ENCODE measurements at places on chromosomes 2 and 18. TPM values are rescaled to one million over a fixed set of nuclear protein-coding genes. Genes with fewer than 3 reads are reported as not detected.

Gene HAT1
- 77.6 TPM for total RNA-seq

Gene PPP4R3B
- 71.2 TPM for total RNA-seq

DNA sequence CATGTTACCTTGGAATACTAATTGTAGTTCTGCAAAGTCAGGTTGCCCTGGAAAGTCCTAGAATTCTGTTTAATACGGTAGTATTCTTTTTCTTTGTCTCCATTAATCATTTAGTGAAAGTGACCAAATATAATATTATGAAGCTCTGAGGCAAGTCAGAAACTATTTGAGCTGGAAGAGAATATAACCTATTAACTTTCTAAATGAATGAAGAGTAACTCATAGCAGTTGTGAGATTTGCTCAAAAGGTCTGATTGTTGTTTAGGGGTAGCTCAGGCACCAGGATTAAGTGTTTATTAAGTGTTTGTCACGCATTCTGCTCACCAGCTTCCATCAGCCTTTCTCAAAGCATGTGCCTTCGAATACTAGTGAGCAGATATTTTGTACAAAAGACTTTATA is 46.7 kb upstream of the SERPINE2 start:
- no peak for DNase-seq

DNA sequence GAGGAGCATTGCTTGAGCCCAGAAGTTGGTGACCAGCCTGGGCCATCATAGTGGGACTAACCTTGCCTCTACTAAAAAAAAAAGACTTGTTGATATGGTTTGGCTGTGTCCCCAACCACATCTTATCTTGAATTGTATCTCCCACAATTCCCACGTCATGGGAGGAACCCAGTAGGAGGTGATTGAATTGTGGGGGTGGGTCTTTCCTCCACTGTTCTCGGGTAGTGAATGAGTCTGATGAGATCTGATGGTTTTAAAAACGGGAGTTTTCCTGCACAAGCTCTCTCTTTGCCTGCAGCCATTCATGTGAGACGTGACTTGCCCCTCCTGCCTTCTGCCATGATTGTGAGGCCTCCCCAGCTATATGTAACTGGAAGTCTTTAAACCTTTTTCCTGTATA is 47.0 kb downstream of the PROC start:
- DNase-seq = no peak

DNA sequence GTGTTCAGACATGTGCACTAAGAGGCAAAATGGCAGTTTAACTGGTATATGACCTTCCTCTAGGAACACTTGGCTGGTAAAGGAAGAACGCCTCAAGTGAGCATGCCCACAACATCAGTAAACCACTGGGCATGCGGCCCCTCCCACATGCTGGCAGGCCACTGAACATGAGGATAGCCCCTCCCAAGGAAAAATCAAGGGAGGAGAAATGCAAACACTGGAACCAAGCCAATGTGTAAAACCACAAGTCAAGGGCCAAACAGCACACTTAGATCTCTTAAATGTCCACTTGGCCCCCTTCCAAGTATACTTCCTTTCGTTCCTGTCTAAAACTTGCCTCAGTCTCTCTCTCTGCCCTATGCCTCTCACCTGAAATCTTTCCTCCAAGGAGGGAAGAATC is 980.8 kb downstream of the TSN start:
- DNase-seq = no peak

DNA sequence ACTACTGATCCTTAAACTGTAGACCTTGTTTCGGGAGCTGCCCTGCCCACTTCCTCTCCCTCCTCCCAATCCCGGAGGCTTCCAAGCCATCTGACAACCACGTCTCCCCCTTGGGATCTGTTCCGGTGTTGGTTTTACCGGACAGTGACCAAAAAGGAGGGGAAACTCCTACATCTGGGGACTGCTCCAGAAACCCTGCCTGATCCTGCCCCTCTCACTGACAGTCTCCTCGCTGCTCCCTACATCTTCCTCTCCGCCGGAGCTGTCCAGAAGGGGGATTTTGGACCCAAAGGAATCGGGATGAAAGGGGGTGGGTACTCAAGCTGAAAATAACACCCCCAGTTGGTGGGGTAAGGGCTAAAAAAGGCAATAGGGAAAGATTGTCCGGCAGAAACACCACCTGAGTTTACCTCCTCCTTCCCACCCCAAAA is 1.5 kb downstream of the INO80D start:
- no peak for DNase-seq

DNA sequence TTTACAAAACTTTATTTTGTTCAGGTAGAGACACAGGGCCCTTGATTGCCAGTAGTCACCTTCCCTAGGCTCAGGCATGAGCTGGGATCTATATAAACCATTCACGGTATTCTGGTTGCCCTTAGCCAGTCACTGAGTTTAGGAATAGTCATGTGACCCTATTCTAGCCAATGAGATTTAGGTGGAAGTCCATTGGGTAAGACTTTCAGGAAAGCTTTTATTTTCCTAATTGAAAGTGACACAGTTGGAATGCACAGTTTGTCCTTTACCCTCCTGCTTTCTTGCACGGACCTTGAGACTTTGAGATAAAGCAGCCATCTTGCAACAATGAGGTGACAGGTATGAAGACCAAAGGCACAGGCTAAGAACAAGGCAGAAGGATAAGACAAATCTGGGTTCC is 21.5 kb downstream of the SLC4A5 start:
- no peak for DNase-seq

DNA sequence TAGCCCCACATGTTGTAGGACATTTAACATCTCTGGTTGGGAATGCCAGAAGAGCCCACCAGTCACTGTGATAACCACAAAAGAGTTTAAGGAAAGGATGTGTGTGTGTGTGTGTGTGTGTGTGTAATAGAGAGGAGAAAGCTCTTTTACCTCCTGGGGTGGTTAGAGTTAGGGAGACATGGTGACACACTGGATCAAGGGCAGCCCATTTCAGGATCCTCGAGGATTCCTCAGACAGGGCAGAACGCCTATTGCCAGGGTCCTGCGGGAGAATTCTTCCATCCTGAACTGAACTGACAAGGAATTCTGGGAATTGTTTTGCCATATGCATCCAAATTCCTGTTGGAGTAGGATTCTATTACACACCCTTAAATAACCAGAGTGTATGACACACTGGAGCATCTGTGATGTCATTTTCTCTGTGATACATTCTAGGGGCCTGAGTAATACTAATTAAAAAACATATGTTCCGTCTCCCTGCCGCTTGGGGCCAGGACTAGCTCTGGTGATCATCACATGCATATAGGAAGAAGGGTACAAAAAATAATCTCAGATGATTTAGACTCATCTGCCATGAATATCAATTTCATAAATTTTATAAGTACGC is 156.4 kb upstream of the MMADHC start:
- no peak for DNase-seq

DNA sequence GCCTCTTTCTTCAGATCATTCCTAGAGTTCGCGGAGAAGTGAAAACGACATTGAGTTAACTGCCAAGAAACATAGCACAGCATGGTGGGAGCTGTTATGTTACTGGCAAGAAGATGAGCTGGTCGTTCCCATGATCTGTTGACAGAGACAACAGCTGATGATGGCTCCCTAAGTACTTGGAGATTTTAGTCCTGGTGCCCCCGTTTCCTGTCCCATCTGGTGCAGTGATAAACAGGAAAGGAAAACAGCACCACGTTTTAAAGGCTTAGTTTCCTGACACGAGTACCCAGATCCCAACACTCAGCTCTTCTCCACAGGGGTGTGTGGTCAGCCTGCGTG is 56.4 kb upstream of the KCNG2 start:
- no peak for DNase-seq

DNA sequence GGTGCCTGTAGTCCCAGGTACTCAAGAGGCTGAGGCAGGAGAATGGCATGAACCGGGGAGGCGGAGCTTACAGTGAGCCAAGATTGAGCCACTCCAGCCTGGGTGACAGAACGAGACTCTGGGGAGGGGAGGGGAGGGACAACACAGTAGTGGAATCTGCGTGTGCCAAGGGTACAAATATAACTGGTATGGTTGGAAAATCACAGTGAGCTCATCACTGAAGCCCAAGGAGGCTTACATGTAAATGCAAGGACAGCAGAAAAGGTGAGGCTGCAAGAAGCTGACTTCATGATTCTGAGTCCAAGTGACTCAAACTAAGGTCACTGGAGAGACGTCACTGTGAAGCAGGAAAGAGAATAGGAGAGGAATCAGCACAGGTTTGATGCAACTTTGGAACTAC is 9.2 kb downstream of the SEPTIN10 start:
- DNase-seq = no peak

DNA sequence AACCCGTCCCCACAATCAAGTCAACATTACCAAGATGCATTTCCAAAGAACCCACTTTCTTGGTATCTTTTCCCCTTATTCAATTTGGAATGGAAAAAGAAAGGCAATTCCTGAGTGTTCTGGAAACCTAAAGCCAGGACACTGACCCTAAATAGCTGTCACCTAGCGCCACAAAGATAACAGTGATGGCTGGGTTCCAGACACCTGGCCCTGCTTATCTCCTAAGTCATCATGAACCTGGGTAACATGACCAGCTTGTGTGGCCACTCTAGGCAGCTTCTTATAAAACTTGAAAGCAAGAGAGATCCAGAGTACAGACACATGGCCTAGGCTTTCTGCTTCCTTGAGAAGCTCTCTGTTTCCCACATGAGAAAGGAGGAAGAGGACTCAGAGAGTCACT is 95.4 kb downstream of the BOD1L2 start:
- DNase-seq = no peak

DNA sequence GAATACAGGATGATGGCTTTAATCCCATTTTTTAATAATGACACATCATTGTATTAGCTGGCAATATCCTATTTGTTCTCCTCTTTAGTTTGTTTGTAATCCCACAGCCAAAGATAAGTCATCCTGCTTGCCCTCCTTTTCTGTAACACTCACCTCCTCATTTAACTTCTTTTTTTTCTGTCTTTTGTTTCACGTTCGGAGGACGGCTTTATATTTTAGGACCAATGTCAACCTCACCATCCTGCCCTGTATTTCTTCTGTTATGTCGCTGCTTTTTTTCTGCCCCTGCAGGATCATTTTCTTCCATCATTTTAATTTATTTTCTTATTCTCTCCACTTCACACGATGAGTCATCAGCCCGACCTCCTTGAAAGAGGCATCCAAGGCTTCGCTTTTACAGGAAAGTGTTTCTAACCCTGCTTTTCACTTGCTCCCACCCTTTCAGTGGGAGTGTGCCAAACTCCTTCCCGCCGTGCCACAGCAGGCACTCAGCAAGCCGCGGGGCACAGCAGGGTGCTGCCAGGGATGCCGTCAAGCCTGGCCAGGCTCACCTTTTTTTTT is 11.4 kb downstream of the RAB31 start:
- no peak for DNase-seq

DNA sequence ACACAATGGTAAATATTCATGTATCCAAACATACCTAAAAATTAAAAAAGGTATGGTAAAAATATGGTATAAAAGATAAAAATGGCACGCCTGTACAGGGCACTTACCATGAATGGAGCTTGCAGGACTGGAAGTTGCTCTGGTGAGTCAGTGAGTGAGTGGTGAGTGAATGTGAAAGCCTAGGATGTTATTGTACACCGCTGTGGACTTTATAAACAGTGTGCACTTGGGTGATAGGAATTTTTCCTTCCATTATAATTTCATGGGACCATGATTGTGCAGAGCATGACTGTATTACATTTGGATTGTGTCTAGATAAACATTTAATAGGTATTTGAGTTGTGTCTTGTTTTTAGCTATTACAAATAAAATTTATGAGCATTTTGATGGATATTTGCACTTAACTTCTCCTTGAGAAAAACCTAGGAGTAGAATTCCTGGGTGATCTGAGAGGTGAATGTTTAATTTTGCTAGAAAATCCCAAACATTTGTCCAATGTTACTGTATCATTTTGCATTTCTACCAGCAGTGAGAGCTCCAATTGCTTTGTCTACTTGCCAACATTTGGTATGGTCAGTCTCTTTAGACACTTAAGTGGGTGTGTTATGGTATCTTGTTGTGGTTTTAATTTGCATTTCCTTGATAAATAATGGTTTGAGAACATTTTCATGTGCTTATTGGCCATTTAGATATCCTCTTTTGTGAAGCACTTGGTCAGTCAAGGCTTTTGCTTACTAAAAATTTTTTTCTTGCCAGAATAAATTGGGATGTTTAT is 81.7 kb downstream of the BCL2L11 start:
- no peak for DNase-seq

- no peak for DNase-seq
Measured at GRCh38 chr2:100286318-100286717, 36.0 kb downstream of the LONRF2 start.

DNA sequence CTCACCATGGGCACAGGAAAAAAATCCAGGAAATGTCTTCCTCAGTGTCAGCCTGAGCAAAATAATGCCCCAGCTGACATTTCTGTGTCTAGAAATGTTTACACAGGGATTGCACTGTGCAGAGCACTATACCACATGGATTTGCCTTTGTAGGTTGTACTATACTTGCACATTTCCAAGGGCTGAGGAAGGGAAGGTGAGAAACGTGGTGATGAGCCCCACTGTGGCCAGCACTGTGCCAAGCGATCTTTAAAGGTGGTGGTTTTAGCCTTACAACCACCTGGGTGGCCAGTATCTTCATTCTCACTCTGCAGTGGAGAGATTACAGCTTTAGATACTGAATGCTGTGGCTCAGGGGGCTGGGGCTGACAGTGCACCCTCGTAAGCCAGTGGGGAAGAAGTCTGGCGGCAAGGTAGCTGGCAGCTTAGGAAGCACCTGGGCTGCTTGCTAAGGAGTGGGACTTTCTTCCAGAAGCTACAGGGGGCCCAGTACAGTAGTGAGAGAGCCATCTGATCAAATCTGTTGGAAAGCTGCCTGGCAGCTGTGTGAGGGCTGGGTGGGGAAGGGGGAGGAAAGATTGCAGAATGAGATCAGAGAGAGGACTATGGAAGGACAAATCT is 81.4 kb upstream of the MSH2 start:
- DNase-seq = no peak

All from activated T-cell treated with anti-CD3 and anti-CD28 coated beads, Interleukin-2, amount 50 U/mL, for 4 hours (primary cell).